ENCODE measurements at places on chromosomes 5 and 9. TPM values are rescaled to one million over a fixed set of nuclear protein-coding genes. Genes with fewer than 3 reads are reported as not detected.

Gene FOXD4L4
- total RNA-seq, result 0.16 TPM

Gene C9orf50
- total RNA-seq, result 0.27 TPM

Gene GPRIN1
- 35.9 TPM for total RNA-seq

Gene SLC4A9
- not detected for total RNA-seq

Gene F2RL2
- total RNA-seq, result not detected

Gene SLC46A2
- total RNA-seq, result not detected

Gene PGM5
- 0.43 TPM for total RNA-seq

Gene ANXA2R
- 1.2 TPM for total RNA-seq

Gene CERT1
- 25.5 TPM for total RNA-seq

Gene SOX30
- not detected for total RNA-seq

Gene SPRY4
- total RNA-seq, result 42.1 TPM

Gene AJM1
- total RNA-seq, result 3.3 TPM

Gene PKD2L2
- not detected for total RNA-seq

Gene SYK
- total RNA-seq, result 1.4 TPM

Gene FASTKD3
- 12.9 TPM for total RNA-seq

Gene FOXD1
- 0.28 TPM for total RNA-seq

Gene CAVIN4
- total RNA-seq, result 7.0 TPM

Gene ZDHHC11
- total RNA-seq, result 14.5 TPM

Gene FRMD3
- 2.3 TPM for total RNA-seq

Gene CDC25C
- total RNA-seq, result 22.5 TPM

Gene INSL4
- total RNA-seq, result not detected

Gene TICAM2
- 1.4 TPM for total RNA-seq

Gene GAPT
- total RNA-seq, result not detected

Gene ENTPD8
- 0.12 TPM for total RNA-seq

Gene PCDHB3
- total RNA-seq, result 5.7 TPM

Gene CCDC183
- total RNA-seq, result 0.93 TPM

Gene ADAMTS6
- total RNA-seq, result 8.2 TPM

Gene NDST1
- 108 TPM for total RNA-seq

All from neural crest cell (in vitro differentiated cells).